Fibroblast of skin of right quadriceps (primary cell): ENCODE measurements at places on chromosomes 5 and 9.

- no peak for DNase-seq
These were observed 2.9 kb upstream of the SEPTIN8 start for GRCh38 chr5:132779961-132780360.

- DNase-seq: no peak
These were observed 35.3 kb upstream of the FLT4 start for GRCh38 chr5:180684623-180685161.

DNA sequence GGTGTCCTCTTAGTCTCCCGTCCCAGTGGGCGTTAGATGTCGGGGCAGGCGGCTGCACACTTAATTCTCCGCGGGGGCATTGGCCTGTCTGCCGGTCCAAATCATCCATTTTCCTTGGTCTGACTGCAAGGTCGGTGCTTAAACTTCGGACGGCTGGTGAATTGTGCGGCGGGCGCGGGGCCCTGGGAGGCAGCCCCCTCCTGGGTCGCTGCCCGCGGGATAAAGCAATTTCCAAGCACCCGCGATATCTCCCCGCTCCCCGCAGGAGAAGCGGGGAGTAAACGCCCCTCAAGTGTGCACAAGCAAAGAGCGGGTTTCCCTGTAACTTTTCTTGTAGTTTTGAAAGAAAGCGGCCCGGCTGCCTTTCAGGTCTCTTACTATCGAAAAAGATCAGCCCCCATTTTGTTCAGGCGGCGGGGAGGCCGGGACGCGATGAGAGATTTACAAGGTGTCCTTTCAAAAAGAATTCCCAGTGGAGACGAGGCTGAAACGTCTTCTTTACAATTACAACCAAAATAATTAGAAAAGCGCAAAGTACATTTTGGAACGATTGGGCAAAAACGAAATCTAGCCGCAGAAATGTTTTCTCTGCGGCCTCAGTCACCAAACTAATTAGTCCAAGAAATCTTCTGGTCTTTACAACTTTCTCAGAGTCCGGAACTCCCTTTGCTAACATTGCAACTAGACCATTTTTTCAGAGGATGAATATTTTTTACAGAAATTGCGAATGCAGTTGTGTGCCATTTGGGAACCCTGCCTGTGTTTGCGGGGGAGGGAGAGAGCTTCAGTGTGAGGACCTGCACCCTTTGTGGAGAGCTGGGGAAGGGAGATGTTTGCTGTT lies 1.8 kb downstream of the IRX1 start:
- peak; percentile 61 for DNase-seq

GRCh38 chr5:142684508-142685041 lies 1.3 kb downstream of the FGF1 start:
- DNase-seq: no peak

GRCh38 chr5:68848091-68848490 lies 245.7 kb upstream of the SLC30A5 start:
- peak; percentile 68 for DNase-seq

DNA sequence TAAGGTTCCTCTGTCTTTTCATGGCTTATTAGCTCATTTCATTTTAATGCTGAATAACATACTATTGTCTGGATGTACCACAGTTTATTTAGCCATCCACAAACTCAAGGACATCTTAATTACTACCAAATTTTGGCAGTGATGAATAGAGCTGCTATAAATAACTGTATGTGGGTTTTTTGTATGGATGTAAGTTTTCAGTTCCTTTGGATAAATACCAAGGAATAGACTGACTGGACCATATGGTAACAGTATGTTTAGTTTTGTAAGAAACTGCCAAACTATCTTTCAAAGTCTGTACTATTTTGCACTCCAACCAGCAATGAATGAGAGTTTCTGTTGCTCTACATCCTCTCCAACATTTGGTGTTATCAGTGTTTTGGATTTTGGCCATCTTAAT lies 38.7 kb downstream of the SCAMP1 start:
- DNase-seq: peak; percentile 73
